ENCODE measurements at places on chromosomes 3 and 15.
A peak's percentile ranks its signal among the peaks of the same experiment; 100 is the strongest.

DNA sequence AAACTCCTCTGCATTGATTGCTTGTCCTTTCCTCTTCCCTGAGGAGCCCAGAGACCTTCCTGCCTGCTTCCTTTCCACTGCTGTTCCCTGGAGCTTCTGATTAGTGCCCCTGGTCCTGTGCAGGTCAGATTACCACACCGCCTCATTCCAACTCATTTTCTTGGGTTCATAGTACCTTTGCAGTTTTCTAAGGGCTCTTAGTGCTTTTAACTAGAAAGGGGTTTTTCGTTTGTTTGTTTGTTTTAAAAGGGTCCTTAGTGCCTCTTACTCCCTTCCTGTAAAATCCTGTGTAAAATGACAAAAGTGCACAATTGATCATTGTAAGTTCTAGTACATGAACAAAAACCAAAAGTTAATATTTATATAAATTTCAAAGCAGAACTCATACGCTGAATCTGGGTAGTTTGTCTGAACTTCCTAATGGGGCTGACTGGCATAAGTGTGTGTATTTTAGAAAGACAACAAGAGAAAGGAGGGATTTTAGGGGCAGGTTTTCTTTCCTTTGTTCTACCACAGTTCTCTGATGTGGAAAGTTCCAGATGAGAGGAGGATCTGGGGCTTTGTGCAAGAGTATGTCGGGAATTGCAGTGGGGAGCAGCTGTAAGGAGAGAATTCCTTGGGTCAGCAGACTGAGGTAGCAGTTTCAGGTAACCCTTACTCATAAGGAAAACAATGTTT lies 30.6 kb downstream of the SNRK start:
- no peak for DNase-seq

- no peak for DNase-seq
These were observed 70.7 kb downstream of the TOP2B start for GRCh38 chr3:25594007-25594502.

- DNase-seq = no peak
These were observed 377.7 kb upstream of the AGTR1 start for GRCh38 chr3:148319960-148320359.

DNA sequence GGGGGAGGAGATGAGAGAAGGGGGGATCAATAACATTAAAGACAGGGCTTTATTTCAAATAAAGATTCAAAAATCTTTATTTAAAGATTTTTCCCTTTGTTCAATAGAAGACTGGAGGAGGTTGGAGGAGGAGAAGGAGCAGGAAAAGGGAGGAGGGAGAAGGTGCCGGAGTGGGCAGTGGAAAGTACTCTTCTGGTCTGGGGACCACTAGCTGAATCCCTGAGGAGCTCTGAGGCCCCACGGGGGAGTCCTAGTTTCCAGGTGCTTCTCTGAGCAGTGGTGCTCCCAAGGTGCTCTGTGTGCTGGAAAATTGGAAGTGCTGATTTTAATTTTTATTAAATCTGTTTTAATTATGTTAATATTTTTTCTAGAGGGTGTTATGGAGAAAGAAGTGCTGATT lies 19.4 kb upstream of the SEMA4B start:
- no peak for DNase-seq

GRCh38 chr3:46674031-46674845 lies 19.2 kb downstream of the ALS2CL start:
- peak; percentile 20 for DNase-seq

DNA sequence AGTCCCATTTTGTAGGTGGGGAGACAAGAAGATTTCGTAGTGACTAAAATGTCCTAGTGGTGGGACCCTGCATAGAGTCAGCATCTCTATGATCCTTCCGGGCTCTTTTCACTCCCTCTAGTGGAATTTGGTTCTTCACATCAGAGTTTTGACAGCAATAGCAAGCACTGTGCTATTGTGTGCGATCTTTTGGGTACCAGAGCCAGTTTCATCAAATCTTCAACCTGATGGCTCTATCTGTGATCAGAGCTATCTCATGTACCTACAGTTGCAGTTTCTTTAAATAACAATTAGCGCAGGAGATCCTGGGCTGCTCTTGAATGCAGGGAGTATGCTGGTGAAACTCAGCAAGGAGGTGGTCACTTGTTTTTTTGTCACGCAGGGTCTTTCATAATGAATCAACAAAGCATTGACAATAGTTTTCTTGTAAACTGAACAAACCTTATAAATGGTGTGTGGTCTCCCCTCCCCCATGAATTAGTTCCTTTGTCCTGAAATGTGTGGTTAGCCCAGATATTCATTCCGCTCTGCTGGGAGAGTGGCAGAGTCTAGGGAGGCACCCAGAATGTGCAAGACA lies 257.2 kb upstream of the SOX2 start:
- DNase-seq = no peak

GRCh38 chr3:171846597-171846996 lies 3.4 kb downstream of the TMEM212 start:
- DNase-seq = no peak

- DNase-seq = no peak
These were observed 137.4 kb downstream of the MBNL1 start for GRCh38 chr3:152405915-152406802.

- no peak for DNase-seq
These were observed 22.9 kb downstream of the COLQ start for GRCh38 chr3:15498431-15499214.

DNA sequence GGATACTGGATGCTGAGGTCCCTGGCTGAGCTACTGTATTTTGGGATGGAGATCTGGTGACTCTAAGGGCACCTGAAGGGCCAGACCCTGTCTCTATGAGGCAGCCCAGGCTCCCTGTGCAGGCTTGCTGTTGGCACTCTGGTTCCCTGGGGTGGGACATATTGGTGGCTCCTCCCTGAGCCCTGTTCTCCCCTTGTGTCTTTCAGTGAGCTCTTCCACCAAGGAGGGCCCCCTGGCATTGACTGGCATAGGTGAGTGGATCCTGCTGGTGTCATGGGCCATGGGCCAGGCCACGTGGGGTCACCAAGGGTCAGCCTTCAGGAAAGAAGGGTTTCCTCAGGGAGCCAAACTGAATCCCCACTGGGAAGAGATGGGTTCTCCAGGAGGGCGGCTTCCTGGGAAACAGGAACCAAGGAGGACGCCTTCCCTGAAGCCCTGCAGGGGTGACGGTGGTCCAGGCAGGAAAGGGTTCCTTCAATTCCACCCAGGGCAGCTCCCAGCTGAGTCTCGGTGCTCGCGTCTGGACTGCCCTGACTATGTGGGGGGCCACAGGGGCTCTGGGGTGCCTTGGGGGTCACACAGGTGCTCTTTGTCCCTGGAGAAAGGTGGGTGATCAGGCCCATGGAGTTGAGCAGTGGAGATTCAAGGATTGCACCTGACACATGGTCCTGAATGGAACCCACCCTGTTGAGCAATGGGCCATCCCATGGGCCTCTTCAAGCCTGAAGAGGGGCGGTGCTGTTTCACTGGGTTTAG lies 220.4 kb downstream of the SNRPN start:
- peak; percentile 62 for DNase-seq

- DNase-seq = no peak
These were observed 2.6 kb downstream of the PCSK6 start for GRCh38 chr15:101486696-101487459.

- no peak for DNase-seq
These were observed 5.6 kb upstream of the NCEH1 start for GRCh38 chr3:172716476-172716875.

- no peak for DNase-seq
These were observed 375.2 kb downstream of the LSAMP start for GRCh38 chr3:116070061-116070460.

GRCh38 chr3:33218446-33219174 lies at the start of gene SUSD5:
Gene SUSD5 (minus strand): TSS chr3:33218810. CDS start chr3:33218797, 13 bp downstream.
- no peak for DNase-seq

GRCh38 chr3:4985330-4986174 lies 6.3 kb downstream of the BHLHE40 start:
- no peak for DNase-seq

- no peak for DNase-seq
These were observed 64.4 kb downstream of the GTPBP8 start for GRCh38 chr3:113055201-113055600.

DNA sequence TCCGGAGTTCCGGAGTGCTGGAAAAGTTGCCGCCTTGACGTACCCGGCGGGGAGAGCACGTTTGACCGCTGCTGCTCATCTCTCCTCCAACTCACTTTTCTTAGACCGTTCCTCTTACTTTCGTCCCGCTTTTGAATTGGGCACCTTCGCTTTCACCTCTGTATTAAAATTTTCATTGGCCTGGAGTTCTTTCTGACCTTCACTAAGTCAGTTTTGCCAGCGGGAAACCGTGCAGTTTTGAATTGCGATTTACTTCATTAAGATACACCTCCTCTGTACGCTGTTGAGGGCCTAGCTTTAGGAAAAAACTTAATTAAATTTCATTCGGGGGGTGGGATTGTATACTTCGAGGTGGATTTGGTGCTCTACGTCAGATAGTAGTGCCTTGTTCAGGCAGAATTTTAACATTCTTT lies 1.3 kb downstream of the GMPS start:
- DNase-seq = no peak

DNA sequence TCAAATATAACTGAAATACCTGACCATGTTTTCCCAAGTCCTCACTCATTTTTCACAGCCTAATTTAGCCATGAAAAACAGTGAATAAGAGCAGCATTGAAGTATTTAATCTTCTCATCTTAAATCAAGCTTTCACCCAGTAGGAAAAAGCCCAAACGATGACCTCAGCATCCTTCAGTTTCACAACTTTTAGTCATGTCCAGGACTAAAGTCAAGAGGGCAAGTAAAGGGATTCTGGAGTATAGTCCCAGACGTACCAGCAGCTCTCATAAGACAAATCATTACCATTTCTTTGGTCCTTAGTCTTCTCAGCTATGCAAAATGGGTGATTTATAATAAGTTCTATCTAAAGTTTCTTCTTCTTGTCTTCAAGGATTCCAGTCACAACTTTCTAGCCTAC lies 237.3 kb downstream of the IL5RA start:
- no peak for DNase-seq

DNA sequence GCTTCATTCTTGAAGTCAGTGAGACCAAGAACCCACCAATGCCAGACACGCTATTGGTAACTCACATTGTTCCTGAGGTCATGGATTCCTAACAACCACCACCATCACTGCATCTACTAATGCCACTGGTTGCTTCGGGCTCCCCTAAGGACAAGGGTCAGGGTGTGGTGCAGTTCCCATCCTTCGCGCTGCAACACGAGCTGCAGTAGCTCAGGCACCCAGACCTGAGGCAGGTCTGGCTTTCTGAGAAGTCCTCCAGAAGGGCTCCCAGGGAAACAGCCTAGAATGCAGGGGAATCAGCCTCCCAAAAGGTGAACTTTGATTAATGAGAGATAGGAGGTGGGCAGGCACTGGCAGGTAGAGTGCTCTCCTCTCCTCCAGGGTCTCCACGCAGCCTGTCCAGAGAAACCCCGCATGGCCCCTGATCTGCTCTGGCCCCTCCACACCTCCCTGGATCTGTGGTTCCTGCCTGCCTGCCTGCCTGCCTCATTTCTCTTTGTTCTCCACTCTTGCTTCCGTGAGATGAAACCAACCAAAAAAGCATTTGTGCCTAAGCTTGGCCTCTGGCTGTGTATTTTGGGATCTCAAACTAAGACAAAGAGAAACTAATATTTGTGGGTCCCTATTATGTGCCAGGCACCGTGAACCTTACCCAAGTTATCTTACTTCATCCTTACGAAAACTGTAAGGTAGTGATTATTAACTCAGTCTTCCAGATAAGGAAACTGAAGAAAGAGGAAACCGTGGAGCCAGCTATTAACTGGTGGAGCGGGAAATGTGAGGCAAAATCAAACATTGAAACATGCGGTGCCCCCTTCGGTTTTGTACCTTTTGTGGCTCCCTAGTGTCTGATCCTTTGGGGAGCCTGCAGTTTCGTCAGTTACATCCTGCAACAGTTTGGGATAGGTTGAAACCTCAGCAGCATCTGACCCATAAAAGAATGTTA lies 43.9 kb upstream of the USP3 start:
- no peak for DNase-seq

DNA sequence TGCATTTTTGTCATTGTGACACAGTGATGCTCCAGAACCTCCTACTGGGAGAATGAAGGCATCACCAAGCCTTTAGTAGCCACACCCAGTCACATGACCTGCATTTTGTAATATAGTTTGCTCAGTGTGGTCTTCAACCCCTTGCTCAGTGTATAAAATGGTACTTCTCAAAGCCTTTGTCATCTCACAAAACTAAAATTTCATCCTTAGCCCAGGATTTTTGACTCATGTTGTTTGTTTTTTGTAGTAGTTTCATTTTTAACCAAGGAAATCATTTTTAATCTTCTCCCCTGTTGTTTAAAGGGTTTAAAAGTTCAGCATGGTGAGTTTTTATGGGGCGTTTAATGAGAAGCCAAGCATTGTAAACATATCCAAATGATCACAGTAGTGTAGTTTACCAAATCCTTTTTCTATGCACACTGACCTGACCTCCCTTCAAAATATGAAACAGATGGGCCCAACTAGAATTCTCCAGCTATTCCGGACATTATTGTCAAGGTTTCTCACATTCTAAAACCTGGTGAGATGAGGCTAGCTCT lies 123.5 kb upstream of the IL12A start:
- DNase-seq = no peak

- no peak for DNase-seq
These were observed 74.9 kb downstream of the SIDT1 start for GRCh38 chr3:113607219-113607596.

- no peak for DNase-seq
These were observed 6.1 kb downstream of the ERICH6 start for GRCh38 chr3:150697646-150698045.

- no peak for DNase-seq
These were observed 290.6 kb downstream of the ADAMTS17 start for GRCh38 chr15:100050877-100051786.

- no peak for DNase-seq
These were observed 4.7 kb downstream of the CTXND1 start for GRCh38 chr15:80247320-80247719.

GRCh38 chr3:154872074-154872473 lies 208.0 kb upstream of the MME start:
- DNase-seq = no peak

DNA sequence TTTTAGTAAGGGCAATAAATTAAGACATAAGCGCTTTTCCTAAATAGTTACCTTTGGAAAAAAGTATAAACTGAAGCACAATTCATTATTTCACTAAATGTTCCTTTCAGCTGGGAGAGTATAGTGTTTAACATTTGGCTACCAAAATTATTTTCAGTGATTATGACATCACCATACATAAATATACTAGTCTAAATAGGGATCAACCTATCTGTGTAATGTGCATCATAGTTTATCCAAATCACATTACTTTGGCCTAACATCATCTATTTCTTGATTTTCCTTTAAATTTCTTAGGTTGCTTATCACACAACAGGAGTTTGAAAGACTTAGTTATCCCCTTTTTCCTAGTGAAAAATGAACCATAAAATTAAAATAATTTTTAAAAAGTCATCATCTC lies 738.9 kb downstream of the ROBO1 start:
- no peak for DNase-seq

GRCh38 chr15:58584789-58585461 lies 153.1 kb downstream of the LIPC start:
- no peak for DNase-seq

Data from cardiac septum (tissue), 1 donor.